ENCODE measurements at places on chromosomes 1 and 21.

GRCh38 chr1:26079960-26080814 is 12.8 kb upstream of the TRIM63 start:
- no peak for DNase-seq

GRCh38 chr1:115727706-115728249 is 40.7 kb downstream of the CASQ2 start:
- no peak for DNase-seq

DNA sequence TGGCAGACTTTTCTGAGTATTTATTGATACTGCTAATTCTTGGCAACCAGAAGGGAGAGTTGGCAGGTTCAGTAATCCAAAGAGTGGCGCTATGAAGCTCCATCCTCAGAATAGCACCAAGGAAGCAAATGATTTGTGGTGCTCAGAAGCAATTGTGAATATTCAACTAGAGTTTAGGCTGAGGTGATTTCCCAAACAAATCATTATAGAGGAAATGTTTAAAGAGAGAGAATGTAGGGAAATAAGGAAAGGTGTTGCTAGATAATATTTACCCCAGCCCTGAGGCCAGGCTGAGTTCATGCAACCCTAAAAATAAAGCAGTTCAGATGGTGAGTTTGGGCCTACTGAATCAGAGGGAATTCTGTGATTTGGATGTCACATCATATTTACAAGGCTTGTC is 363.4 kb upstream of the PLXNA2 start:
- DNase-seq, result no peak

GRCh38 chr21:14987370-14988170 is 77.2 kb downstream of the NRIP1 start:
- no peak for DNase-seq

GRCh38 chr1:107139833-107140702 is 771 bp upstream of the NTNG1 start:
- DNase-seq, result no peak

GRCh38 chr1:236888903-236889302 is 93.8 kb downstream of the MTR start:
- DNase-seq, result no peak

DNA sequence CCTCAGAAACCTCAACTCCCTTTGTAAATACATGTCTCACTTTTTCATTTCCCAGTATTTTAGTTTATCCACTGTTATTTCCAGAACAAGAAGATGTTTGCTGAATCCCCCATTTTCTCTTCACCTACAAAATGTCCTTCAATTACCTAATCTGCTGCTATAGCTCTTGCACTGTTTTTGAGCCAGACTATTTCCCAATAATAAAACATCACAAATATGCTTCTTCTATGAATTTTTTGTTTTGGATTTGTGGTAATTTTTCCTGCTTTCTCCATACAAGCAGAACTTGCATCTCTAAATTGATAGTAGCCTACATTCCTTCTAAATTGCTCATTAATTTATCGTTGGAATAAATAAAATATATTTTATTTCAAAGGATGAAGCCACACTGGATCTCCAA is 199.6 kb upstream of the C1orf87 start:
- DNase-seq, result no peak

DNA sequence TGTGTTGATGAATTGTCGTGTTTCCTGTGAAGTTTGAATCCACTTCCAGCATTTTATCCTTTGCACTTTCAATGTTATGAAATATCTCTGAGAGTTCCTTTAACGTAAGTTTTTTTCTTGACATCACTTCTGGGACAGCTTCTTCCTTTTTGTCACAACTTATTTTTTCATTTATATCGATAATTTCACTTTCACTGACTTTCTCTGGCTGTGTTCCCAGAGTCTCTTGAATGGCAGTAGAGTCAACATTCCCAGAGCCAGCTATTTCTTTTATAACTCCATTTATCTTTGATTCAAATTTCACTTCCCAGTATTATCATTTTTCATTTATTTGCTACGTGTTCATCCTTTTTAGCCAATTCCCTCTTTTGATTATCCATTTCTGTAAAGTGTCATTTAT is 256.5 kb downstream of the PAPPA2 start:
- DNase-seq, result no peak

DNA sequence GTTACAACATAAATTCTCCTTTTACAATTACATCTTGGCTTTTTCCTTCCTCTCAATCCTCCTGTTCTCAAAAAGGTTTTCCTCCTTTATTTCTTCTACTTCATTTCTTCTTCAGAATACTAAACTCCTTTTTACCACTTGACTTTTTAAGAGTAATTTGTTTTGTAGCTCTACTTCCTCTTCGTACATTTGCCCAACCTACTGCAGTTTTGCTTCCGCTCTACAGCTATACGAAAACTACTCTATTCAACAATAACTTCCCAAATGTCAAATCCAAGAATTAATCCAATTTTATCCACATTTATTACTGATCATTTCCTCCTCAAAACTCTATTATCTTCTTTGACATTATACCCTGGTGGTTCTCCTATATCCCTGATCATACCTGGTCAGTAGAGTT is 3.4 kb downstream of the GDAP2 start:
- no peak for DNase-seq

GRCh38 chr1:2547210-2548067 is 8.7 kb upstream of the TNFRSF14 start:
- no peak for DNase-seq

DNA sequence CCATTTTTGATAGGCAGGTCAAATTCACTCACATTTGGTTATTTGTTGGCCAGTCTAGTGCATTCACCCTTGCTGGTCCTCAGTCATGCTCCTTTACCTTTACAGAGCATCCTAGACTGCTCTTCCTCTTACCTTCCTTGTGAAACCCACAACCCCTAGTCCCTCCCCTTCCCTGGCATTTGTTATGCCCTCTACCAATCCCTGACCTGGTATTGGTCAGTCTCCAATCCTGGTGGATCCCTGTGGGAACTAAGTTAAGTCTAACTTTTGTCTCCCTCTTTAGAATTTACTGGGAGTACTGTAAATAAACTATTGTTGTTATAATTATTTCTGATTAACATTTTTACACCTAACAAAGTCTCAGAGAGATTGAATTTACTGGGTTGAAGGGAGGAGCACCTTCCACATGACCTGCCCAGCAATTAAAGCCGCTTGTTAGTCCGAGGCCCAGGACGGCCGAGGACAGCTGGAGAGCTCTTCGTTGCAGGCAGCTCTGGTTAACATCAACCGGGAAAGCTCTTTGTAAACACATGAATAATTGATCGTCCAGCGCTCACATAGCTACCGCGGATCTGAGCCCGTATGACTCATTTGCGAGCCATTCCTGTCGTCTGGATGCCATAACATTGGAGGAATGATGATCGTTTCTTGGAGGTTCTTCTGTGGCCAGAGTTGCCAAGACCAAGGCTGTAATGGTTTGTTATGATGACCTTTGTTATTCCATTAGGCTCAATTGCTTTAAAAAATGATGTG is 31.9 kb downstream of the MTARC1 start:
- DNase-seq, result no peak

- no peak for DNase-seq
Measured at GRCh38 chr1:41484402-41485241, at the start of gene EDN2. Gene EDN2, minus strand, starts transcription at chr1:41484683. Its CDS starts 82 bp downstream, at chr1:41484601.

DNA sequence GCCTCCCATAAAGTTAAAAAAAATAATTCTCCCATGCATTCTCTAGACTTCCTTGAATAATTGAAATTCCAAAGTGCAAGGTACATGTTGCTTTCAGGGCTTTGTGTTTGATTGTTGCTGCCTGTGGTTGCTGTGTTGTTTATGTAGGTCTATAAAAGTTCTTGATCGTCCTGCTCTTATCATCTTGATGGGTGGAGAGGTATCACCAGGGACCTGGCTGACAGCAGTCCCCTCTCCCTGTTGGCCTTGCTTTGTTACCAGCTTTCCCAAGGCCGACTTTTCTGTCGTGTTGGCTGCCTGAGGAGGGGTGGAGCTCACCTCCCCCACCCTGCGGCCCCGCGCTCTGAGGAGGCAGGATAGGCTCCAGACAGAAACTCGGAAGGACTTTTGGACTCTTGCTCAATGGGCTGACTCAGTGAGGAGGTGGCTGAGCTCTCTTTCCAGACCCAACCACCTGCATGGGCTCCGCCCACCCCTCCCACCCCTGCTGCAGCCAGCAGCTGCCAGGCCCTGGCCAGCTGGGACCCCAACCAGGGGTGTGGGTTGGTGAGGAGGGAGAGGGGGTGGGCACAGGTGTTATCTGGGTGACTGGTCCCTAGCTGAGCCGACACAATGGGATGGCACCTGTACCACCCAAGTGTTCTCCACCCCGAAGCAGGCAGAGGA is 2.0 kb downstream of the INAVA start:
- no peak for DNase-seq

DNA sequence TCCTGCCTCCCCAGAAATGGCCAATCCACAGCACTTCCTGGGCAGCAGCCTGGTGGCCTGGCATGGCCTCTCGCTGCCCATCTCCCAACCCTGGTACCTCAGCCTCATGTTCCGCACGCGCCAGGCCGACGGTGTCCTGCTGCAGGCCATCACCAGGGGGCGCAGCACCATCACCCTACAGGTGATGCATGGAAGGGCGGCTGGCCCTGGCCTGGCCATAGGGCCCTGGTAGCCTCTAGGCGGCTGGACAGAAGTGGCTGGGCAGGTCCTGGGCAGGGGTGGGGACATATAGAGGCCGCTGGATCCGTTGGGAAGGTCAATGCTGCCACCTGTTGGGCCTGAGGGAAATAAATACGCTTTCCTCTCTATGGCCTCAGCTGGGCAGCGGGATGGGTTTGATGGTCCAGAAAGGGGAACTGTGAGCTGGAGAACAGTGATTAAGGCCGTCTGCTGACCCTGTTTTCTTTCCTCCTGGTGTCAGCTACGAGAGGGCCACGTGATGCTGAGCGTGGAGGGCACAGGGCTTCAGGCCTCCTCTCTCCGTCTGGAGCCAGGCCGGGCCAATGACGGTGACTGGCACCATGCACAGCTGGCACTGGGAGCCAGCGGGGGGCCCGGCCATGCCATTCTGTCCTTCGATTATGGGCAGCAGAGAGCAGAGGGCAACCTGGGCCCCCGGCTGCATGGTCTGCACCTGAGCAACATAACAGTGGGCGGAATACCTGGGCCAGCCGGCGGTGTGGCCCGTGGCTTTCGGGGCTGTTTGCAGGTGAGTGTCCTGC is 14.4 kb downstream of the CELSR2 start:
- peak; percentile 97 for DNase-seq

GRCh38 chr1:212668477-212668876 is 31.2 kb downstream of the BATF3 start:
- DNase-seq, result no peak

GRCh38 chr1:92854101-92854785 is 22.4 kb downstream of the RPL5 start:
- no peak for DNase-seq

- DNase-seq, result no peak
Measured at GRCh38 chr1:55374801-55375616, 159.8 kb upstream of the USP24 start.

- no peak for DNase-seq
Measured at GRCh38 chr1:172391976-172392375, 28.5 kb upstream of the C1orf105 start.

GRCh38 chr1:221777431-221778072 is 35.7 kb upstream of the DUSP10 start:
- DNase-seq, result no peak

DNA sequence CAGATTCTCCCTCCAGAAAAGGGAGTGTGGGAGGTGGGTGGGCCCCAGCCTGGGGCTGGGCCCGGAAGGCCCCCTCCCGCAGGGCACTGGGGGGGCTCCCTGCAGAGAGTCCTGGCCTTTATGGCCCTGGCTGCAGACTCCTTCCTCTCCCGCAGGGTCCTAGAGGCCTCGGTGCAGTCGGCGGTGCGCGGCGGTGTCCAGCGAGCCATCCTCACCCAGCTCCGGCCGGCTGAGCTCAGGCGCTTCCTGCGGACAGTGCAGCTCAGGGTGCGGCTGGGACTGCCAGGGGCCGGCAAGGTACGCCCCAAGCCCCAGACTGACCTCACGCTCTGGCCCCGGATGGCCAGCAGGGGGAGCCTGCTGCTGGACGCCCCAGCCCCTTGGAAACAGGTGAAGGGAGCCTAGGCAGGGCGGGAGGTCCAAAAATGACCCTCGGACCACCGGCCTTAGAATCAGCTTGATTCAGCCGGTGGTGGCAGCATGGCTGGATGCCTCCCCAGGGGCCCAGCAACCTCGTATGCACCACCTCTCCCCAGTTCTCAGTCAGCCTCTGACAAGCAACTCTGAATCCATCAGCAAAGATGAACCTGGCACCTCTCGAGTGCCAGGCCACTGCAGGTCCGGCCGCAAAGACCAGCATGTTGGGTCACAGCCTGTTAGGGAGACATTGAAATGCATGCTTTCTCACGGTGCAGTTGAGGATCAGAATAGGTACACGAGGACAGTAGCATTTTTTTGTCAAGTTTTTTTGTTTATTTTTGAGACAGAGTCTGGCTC is 20.6 kb downstream of the MTHFR start:
- DNase-seq, result peak; percentile 83

GRCh38 chr1:101278845-101279244 is 42.0 kb downstream of the S1PR1 start:
- no peak for DNase-seq

GRCh38 chr1:110205591-110206155 is 4.4 kb upstream of the KCNC4 start:
- no peak for DNase-seq

- no peak for DNase-seq
Measured at GRCh38 chr21:45111703-45112102, 37.3 kb downstream of the ADARB1 start.

DNA sequence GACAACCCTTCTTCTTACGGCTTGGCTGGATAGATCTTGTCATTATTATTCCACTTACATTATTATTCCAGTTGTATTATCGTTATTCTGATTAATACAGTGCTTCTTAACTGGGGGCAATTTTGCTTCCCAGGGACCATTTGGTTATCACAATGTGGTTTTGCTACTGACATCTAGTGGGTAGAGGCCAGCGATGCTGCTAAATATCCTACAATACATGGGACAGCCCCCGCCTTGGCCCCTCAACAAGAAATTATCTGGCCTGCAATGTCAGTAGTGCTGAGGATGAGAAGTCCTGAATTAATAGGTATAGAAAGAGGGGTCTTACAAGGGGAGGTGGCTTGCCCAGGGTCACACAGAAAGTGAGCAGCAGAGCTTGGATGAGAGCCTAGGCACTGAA is 105.6 kb downstream of the PTPRU start:
- no peak for DNase-seq

GRCh38 chr21:27564684-27565301 is 597.9 kb upstream of the ADAMTS5 start:
- DNase-seq, result no peak

DNA sequence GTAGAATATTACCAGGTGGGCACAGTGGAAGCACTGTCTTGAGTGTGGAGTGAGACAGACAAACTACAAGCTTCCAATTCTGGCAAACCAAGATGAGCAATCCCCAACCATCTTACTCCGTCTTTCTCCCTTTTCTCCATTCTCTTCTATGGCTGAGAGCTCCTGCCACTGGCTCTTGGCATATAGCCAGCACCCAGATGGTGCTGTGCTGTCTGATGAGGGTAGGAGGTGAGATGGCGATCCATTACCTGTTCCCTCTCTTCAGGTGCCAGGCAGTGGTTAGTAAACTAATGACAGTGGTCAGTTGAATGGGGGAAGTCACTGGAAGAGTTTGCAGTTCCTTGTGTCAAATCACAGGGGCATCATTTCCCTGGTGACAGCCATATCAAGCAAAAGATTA is 108.4 kb downstream of the FNBP1L start:
- no peak for DNase-seq
